ENCODE measurements at places on chromosomes 16 and 17.

DNA sequence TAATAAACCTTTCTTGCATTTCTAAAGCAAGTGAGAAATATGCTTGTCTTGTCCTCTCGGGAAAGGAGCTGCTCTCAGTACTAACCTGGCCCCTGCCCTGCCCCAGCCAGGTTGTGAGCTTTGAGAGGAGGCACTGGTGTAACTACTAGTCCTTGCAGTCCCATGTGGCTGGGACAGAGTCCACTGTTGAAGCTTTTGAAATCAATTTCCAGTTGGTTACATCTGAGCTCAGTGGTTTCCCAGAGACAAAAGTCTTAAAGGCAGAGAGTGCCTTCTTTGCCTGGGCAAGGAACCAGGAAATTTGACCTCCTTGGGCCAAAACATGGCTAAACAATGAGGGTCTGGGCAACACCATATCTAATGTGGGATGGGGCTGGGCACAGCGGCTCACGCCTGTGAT lies 48.7 kb downstream of the GSG1L start:
- no peak for DNase-seq

DNA sequence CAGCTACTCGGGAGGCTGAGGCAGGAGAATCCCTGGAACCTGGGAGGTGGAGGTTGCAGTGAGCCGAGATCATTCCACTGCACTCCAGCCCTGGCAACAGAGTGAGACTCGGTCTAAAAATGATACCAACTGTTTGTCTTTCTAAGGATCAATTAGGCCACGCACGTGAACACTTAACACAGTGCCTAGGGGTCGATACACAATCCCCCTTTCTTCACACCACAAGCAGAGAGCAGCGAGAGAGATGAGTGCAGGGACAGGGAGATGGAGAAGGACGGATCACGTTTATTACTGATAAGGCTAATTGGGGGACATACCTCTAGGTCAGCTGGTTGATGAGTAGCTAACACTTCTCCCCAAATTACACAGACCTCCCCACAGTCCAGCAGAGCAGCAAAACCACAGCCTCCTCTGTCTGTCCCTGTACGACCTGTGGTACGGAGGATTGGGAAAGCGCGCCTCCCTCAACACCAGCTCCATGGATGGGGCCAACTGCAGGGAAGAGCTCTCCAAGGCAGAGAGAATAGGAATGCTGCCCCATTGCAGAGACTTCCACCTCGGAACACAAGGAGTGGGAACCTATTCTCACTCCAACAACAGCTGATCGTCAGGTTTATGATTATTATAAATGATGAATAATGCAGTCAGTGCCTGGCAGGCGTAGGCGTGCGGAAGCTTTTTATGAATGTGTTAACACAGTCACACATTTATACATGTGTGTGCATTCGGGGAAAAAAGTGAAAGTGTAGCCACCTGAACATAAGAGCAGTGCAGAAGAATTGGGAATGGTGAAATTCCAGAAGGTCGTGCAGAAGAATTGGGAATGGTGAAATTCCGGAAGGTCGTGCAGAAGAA lies 155.1 kb downstream of the C16orf95 start:
- no peak for DNase-seq

DNA sequence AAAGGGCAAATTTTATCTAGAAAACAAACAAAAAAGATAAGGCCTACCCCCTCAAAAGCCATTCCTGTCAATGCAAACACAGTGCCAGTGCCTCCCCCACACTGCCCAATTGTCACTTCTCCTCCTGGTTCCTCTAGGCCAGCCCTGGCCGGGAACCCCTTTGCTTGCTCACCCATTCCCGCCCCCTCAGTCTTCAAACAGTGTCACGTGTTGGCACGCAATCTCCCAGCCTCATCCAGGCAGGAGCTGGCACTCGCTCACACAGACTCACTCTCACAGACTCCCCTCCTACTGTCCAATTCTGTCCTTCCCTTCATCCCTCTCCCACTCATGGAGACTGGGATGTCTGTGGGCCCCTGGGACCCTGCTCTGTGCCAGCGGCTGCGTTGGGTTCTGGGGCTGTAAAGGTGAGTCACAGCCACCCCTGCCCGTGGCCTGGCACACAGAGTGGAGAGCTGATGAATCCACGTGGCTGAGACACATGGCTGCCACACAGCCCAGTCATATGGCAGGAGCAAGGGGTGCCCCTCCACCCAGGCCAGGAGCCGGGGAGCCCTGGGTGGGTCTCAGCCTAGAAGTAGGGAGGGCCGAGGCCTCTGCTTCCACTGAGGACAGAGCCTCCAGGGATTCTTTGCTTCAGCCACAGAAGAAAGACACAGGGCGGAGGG lies 54.8 kb downstream of the VAC14 start:
- DNase-seq: no peak

GRCh38 chr17:83133302-83134121 lies 54.1 kb downstream of the METRNL start:
- no peak for DNase-seq

DNA sequence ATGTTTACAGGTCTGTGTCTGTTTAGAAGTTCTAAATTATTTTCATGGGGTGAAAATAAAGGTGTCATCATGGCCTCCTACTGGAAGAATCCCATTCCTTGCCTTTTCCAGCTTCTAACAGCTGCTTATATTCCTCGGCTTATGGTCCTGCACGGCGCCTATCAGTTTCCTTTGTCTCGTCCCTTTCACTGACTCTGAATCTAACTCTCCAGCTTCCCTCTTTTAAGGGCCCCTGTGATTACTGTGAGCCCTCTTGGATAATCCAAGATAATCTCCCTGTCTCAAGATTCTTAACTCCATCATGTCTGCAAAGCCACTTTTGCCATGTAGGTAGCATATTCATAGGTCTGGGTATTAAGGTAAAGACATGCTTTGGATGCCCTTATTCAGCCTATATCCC lies 441.0 kb upstream of the ERCC4 start:
- no peak for DNase-seq

GRCh38 chr16:12170103-12171040 lies 193.8 kb downstream of the SNX29 start:
- no peak for DNase-seq

- no peak for DNase-seq
Measured at GRCh38 chr17:44559634-44560554, 2.6 kb downstream of the FZD2 start.

DNA sequence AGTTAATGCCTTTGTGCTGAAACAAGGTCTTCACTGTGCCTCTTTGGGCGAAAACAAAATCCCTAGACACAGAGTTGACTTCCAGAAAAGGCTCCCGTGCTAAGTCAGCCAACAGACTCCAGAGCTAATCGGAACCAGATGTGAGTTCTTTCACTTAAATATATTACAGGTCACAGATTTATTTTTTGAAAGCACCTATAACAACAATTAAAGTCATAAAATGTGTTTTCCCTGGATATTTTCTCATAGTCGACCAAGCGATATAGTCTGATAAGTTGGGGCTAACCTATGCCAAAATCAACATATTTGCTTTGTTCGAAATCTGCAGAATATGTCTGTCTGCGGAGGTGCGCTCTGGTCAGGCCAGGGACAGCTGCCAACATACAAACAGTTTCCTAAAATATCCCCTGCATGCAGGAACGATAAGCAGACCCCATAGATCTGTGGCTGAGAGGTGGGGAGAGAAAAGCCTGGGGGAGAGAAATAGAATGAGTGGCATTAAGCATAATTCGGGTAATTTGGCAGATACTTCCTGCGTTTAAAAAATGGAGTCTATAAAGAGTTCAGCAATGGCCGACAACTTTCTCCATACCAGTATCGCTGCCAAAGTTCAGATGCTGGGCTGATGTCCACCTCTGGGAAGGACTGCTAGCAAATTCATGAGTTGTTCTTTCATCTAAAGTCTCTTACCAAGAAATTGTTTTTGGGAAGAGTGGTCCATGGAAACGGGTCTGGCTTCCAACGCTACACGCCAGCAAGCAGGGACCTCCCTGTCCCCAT lies 50.8 kb upstream of the MYH10 start:
- no peak for DNase-seq

DNA sequence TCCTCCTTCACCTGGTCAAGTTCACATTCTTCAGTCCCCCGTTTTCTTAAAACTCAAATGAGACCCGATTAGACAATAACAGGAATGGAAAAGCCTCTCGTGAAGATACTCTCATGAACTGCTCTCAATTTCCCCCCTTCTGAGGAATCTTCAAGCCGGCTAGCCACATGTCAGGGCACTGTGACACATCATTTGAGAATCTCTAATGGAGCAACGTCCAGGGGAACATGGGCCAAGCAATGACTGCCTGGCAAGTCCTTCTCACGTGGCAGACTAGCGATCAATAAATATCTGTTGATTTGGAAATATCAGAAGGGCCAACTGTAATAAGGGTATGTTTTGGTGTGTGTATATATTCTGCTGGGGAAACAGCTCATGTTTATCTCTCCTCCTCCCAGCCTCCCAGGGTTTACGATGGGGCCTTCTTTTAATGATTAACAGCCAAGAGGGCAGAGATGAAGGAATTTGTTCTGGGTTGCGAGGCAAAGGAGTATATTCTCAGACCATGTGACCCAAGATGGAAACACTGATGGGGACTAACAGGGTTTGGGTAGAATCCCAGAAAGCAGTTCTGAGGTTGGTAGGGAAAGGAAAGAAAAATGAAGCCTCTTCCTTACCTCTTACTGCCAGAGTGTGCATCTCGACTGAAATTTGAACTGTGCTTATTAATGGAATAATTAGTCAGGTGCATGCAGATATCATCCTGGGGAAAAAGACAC lies 21.4 kb downstream of the TTLL6 start:
- DNase-seq: peak; percentile 95

DNA sequence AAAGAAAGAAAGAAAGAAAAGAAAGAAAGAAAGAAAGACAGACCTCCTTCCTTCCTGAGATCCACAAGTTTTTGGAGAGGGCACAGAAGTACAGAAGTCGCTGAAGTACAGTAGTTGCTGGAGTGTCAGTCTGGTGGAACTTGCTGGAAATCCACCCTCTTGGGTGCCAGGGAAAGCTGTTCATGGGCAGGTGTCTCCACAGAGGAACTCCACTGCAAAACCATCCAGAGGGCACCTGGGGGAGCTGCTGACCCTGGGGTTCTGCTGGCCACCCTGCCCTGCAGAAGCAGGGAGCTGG lies 3.5 kb upstream of the PRR14 start:
- DNase-seq: no peak

DNA sequence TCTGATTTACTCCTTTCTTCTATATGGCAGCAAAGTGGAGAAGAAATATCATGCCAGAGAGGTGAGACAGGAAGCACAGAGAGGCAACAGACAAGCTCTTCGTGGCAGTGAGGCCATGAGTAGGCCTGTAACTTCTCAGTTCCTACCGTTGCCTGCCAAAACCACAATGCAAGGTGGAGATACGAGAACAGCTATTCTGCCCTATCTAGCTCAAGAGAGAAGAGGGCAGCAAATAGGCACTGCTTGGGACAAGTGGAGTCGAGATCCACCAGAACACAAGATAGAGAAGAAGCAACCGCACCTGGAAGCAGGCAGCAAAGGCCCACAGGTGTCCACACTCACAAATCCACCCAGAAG lies 24.8 kb downstream of the RANBP10 start:
- no peak for DNase-seq

DNA sequence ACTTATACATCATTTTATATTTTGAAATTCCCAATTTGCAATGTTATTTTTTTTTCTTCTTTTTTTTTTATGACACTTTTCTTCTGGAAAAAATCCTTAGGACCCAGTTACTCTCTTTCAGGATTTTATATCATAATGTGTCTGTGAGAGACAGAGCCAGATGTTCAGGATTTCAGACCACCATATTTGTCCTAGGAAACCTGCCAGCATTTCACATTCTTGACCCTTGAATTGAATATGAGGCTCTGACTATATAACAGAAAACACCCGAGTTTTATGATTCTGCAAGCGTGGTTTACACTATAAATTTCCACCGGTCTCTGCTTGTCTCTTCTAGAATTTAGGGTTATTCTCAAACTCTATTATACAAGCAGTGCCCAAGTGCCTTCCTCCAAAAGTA lies 621.0 kb downstream of the WWOX start:
- no peak for DNase-seq

DNA sequence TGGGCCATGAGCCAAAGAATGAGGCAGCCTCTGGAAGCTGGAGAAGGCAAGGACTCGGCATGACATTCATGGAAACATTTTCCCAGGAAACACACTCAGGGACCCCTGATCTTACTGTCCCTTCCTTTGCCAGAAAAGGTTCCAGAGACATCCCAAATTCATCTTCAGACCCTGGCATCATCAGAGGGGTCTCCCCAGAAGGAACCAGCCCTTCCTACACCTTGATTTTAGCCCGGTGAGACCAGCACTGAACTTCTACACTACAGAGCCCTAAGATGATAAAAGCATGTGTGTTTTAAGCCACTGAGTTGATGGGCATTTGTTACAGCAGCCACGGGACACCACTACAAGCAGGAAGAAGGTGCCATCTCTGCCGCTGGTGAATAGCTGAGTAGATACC lies 262.3 kb downstream of the C16orf95 start:
- DNase-seq: no peak

- DNase-seq: no peak
Measured at GRCh38 chr17:73777131-73777449, 132.8 kb upstream of the SDK2 start.

DNA sequence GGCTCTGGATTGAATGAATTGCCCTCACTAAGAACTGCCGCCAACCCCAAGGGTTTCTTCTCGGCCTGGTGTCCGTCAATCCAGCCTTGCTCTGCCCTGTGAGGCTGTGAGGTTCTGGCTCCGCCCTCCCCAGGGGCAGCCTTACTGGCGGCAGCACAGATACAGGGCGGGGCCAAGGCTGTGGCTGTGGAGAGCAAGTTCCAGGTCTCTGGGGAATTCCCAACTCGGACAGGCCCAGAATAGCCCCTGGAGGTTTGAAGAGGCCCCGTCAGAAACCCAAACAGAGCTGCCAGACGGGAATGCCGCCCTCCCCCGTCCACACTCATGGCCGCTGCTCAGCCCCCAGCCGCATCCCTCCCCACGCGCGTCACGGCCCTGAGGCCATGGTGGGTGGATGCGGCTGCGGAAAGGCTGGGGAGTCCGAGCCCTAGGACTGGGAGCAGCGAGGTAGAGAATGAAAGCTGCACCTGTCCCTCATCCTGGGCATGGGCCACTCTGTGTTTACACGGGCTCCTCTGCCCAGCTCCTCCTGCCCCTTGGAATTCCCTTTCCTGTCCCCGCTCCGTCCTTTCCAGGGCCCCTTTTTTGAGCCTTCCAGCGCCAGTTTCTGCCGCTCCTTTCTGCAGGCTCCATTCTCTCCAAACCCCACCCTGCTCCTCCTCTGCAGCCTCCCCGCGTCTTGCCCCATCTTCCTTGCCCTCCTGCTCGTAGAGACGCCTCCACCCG lies 660 bp upstream of the PRRT2 start:
- no peak for DNase-seq

DNA sequence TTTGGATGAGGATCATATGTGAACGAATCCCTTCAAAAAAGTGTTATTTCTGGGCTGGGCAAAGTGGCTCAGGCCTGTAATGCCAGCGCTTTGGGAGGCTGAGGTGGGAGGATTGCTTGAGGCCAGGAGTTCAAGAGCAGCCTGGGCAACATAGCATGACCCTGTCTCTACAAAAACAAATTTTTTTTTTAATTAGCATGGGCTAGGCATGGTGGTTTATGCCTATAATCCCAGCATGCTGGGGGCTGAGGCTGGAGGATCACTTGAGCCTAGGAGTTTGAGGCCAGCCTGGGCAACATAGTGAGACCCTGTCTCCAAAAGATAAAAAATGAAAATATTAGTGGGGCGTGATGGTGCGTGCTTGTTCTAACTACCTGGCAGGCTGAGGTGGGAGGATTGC lies 4.6 kb downstream of the TAOK1 start:
- DNase-seq: no peak
